ENCODE measurements at places on chromosomes 2 and 18.

- no peak for DNase-seq
Measured at GRCh38 chr2:204722691-204723090, 177.4 kb downstream of the PARD3B start.

DNA sequence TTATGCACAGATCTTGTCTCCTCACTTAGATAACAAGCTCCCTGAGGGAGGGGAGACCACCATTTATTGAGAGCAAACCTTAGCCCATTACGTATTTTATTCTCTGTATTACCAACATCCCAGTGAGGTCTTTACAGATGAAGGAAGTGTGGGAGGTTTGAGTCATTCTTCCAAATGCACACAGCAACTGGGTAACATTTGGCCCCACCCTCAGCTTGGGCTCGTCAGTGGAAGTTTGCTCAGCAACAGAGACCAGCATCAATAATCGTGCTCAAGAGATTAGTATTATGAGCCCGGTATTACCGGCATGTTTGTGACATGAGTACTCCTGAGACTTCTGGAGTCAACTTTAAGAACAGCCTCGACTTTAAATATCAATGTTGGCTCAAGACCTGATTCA is 168.6 kb downstream of the ETAA1 start:
- DNase-seq = peak; percentile 85

GRCh38 chr2:109699646-109700045 is 85.5 kb downstream of the SOWAHC start:
- no peak for DNase-seq

GRCh38 chr18:5980721-5981120 is 85.4 kb upstream of the TMEM200C start:
- DNase-seq = no peak

- DNase-seq = no peak
Measured at GRCh38 chr2:237060534-237061312, 25.0 kb upstream of the COPS8 start.

GRCh38 chr18:777021-777420 is 35.0 kb downstream of the YES1 start:
- no peak for DNase-seq

DNA sequence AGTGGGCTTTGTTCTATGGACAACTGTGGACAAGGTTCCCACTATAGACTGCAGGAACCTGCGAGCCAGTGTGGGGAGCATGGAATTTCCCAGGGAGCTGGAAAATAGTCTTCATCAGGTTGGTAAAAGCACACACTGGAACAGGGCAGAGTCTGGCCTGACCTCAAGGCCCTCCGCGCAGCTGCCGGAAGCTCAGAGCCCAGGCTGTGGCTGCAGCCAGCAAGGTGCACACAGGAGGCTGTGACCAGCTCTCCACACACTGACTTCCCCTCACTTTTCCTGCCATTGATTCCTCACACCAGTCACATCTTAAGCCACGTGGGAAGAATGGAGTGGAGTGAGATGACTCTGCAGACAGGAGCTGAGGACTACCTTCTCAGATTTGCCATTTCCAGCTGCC is 19.1 kb downstream of the MAL start:
- no peak for DNase-seq

GRCh38 chr2:47064106-47064505 is 91.0 kb downstream of the STPG4 start:
- DNase-seq = no peak

GRCh38 chr18:76322686-76323085 is 172.4 kb downstream of the ZNF516 start:
- DNase-seq = no peak

- DNase-seq = no peak
Measured at GRCh38 chr18:24200494-24201290, 61.8 kb downstream of the CABYR start.

- DNase-seq = no peak
Measured at GRCh38 chr18:76875390-76876325, 53.3 kb downstream of the ZNF236 start.

DNA sequence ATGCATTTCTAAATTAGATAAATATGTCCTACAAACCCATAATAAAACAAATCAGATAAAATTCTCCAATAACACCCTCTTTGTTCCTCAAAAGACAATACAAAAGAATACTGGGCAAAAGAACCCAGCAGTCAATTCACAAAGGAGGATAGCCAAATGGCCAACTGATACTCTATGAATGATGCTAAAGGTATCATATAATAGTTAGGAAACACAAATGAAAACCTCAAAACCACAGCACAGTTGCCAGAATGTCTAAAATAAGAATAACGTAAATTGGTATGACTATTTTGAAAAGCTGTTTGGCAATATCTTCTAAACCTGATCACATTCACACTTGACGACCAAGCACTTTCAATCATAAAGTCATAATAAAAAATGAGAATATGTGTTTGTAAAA is 315.4 kb downstream of the CDH7 start:
- no peak for DNase-seq

DNA sequence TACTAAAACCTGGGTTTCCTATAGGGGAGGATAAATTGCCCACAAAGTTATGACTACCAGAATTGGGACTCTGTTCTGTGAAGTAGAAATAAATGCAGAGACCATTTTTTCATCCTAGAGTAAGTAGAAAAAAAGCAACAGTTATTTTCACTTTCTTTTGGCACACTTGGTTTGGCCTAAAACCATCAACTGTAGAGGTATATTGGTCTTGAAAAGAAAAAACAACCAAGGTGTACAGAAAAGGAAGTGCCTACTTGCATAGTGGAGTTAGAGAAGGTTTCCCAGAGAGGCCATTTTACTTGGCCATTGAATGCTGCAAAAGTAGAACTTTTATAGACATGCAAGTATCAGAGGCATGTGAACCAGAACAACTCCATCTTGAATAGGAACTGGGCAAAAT is 89.4 kb upstream of the TACR1 start:
- no peak for DNase-seq

DNA sequence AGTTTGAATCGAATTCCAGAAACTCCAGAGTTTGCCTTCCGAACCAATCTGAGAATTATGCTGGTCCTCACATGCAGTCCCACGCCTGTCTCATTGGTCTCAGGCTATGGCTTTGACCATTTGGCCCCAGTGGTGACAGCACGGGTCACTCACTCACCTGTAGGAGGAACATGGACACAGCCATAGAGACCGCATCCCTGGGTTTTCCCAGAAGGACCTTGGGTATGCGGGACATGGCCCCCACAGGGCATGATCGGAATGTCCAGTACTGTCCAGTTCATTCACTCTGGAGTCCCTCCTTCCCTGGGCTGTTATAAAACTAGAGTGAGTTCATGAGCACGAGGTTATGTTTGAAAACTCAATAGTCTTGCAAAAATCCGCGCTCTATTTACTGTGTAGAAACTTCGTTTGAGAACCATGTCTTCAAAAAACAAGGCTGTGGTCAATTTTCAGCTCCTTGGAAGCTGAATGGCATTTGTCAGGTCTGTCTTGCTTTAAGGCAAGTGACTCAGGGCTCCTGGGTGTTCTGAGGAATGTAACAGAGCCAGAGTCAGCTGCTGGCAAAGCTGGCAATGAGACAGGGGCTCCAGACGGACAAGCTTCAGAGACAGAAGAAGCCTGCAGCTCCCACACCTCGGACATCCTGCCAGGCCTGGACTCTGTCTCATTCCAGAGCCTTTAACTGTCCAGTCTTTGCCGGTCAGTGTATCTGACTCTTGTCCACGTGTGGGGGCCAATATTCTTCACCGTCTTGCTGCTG is 86.7 kb upstream of the TMEM18 start:
- no peak for DNase-seq

- DNase-seq = no peak
Measured at GRCh38 chr2:45610281-45611019, 617 bp downstream of the SRBD1 start.

- DNase-seq = no peak
Measured at GRCh38 chr18:70382992-70383717, 94.3 kb downstream of the SOCS6 start.

DNA sequence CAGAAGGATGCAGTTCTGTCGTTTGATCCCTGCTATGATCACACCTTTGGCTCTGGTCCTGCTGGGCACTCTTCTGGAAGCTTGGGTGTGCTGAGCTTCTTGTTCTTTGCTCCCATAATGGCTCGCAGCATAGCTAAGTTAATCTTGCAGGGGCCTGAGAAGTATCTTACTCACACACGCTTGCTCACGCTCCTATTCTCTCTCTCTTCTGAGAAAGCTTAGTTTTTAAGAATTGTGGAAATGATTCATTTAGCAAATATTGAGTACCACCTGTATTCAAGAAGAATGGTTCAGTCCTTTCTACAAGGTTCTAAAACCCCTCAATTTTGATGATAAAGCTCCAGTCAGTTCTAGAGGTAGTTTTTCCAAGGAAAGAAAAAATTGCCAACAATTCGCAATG is 40.6 kb downstream of the XRCC5 start:
- DNase-seq = no peak

DNA sequence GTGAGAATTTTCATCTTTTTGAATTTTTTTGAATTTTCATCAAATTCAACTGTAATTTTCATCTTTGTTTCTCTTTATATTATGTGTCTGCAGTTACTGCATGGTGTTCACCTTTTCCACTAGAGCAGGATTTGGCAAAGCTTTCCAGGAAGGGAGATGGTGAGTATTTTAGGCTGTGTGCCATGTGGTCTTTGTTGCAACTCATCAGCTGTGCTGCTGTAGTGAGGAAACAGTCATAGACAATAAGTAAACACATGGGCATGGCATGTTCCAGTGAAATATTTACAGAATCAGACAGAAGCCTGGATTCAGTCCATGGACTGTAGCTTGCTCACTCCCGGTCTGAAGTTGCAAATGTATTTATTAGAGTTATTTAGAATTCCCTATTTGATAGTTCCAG is 120.4 kb downstream of the DCDC2C start:
- DNase-seq = peak; percentile 47

GRCh38 chr2:236171181-236171679 is 3.0 kb upstream of the GBX2 start:
- no peak for DNase-seq

- DNase-seq = no peak
Measured at GRCh38 chr2:196054631-196055030, 14.0 kb downstream of the DNAH7 start.

DNA sequence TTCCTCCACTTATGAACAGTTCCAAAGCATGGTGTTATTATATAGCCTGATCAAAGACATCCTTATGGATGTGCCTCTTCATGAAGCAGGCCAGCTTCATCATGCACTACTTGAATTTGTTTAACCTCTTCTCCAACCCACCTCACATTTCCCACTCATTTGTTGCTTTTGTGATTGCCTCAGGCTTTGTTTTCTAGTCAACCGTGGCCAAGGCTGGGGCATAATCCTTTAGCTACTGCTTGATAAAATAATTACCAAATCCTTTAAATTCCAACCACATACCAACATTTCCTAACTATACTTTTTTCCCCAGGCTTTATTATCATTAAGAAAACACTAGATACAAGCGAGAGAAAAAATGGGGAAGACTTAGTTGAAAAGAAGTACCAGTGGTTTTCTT is 39.6 kb upstream of the SCN1A start:
- no peak for DNase-seq

DNA sequence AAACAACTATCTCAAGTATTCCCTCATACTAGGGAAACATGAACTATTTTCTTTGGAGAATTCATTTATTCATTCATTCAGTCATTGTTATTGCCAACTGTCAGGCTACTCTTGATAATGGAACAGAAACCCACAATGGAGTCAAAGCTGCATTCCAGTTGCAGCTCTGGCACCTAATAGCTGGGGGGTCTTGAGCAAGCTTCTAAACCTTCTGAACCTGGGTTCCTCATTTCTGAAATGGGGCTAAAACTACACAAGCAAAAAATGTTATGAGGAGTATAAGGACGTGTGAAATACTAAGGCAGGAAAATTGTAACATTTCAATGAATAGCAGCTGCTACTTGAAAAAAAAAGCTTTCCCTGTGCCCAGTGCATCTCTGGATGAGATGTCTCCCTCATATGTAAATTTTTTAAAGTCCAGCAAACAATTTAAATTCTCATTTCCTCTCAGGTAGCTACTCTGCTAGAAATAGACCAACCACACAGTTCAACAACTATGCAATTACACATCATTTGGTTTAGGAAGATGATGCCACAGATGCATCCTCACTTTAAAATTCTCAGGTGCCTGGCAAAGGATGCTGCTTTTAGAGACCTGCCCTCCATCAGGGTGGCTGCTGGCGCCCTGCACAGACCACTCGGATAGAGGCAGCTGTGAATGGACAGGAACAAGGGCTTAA is 38.5 kb downstream of the SPRED2 start:
- DNase-seq = no peak

DNA sequence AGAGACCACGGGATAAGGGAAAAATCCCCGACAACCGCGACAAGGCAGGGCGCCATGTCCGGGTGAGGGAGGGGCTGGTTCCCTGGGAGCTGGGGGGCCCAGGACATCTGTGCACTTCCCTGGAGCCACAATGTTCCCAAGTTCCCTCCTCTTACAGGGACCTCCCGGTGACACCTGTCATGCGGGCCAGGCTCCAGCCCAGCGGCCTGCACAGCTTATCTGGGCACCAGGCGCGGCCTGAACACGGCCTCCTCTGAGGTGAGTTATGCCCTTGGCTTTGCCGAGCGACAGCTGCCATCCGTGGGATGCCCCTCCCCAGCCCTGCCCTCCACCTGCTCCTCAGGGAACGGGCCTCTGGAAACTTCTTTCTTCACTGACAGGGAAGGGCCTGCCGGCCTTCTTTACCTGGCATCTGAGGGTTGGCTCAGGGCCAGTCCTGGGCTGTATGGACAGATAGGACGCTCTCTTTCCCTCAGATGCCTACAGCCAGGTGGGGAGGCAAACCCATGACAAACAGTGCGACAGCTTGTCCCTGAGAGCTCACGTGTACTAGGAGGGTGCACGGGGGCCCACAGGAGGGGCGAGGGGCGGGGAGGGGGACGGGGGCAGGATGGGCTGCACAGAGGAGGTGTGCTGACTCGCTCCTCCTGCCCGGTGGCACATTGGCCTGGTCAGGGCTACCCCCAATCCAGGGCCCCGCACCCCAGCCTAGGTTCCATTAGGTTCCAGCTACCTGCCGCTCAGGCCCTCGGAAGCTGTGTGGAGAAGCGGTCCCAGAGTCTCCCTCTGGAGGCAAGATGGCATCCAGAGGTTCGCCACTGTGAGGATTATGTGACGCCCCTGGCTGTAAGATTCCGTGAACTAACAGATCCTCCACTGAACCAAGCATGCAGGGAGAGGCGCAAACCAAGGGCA is 34.9 kb upstream of the HPCAL1 start:
- no peak for DNase-seq

DNA sequence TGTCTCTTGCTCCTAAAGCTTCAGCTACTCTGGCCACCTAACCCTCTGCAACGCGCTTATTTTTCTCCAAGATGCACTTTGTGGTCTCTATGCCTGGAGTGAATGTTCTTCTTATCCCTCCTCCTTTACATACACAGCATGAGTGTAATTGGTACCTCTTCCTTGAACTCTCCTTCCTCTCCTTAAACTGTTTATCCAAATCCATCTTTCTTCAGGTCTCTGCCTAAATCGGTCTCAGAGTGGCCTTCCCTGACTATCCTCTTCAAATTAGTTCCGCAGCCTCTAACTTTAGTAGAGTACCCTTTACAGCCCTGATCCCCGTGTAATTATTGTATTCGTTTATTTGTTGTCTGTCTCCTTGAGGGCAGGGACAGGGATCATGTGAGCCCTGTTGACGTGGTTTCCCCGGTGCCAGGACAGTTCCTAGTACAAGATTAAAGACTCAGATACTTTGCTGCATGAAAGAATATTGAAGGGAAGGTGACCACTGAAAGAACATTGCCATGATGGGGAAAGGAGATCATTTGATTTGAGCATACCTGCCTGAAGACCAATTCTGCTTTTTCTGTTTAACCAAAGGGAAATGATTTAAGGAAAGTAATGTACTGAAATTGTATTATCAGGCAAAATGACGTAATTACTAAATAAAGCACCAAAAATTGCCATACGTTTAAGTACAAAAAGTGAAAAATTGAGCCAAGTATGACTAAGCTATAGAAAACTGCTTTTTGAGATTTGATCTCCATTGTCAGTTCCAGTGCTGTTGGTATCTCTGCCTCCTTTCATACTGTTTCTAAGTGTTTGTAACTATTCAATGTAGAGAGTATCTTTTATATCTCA is 1.2 kb downstream of the CNOT9 start:
- no peak for DNase-seq

Measured in skeletal muscle cell (primary cell).